Inflammatory macrophage (primary cell): ENCODE measurements at places on chromosomes 2 and 18.
A peak's percentile ranks its signal among the peaks of the same experiment; 100 is the strongest.

DNA sequence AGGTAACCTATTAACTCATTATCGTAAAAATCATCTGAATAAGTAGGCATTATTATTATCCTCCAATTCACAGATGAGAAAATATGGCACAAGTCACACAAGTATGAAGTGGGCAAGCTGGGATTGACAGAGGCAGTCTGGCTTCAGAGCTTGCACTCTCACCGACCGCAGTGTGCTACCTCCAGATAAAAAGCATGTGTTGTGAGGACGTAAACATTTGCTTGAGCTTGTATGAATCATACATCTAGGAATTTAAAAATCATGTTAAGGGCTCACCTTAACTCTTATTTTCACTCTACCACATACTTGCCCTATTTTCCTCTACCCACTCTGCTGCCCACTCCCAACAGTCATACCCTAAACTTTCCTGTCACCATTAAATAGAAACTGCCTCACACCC is 65.3 kb upstream of the AMMECR1L start:
- no peak for DNase-seq

GRCh38 chr2:19529677-19530076 is 171.3 kb upstream of the OSR1 start:
- DNase-seq = no peak

DNA sequence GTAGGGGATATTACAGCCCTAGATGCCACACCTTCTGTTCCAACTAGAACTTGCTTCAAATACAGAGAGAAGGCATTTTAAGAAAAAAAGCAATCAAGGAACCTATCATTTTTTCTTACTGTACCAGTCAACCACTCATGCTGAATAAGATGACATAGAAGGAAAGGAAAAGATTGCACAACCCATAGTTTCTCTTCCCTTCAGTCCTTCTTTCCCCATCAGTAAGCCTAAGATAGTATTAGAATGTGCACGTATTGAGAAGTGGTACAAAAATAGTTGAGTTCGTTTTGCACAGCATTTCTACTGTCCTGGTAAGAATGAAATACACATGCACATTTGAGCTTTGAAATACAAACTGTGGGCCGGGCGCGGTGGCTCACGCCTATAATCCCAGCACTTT is 27.0 kb upstream of the HK2 start:
- DNase-seq = peak; percentile 68

DNA sequence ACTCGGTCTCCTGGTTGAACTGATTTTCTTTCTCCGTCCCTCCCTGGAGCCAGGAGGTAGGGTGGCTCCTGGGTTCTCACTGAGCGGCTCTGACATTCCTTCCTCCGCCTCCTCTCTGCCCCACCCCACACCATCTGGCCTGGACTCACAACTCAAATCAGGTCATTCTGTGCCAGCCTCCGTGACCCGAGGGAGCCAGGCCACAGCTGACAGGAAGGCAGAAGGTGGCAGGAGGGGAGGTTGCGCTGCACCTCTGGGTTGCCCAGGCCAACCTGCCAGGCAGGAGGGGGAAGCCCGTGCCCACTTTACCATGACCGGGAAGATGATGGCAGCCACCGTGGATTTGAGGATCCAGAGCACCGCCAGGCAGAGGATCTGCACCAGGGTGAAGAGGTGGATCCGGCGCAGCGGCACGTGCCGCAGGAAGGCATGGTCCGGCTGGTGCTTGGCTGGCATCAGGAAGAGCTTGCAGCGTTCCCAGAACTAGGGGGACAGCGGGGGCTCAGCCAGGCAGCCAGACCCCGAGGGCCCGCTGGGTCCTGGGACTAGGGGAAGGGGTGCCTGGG is 28.3 kb downstream of the MTHFD2 start:
- DNase-seq = no peak

DNA sequence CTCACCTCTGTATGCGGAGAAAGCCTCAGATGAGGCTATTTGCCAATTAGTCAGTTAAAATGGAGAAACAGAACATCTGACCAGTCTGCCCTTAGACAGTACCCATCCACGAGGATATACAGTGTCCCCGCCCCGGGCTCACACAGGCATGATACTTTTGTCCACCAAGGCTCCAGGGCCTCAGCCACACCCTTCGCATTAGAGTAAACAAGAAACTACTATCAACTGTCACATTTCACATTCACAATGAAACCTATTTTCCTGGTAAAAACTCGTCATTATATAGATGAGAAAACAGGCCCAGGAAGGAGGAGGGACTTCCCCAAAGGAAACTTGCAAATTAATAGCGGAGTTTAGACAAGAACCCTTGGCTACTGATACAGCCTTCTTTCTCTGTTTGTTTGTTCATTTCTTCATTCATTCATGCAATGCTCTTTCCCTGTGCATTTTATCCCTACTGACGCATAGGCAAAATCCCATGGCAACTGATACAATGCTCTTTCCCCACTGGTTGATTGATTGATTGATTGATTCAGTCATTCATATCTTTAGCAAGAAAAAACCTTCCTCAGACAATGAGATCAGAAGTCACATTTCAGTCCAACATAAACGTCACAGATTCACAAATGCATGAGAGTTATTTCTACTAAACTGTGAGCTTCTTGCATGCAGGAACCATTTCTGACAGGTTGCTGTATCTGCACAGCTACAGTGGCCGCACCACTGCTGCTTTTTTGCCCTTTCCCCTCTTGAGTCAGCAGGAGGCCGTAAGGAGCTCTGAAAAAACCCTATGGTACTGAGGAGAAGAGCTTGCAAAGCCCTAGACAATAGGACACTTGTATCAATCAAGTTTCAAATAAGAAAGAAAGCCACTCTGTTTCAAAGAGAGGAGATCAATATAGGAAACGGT is 777.1 kb downstream of the RNF144A start:
- DNase-seq = no peak

DNA sequence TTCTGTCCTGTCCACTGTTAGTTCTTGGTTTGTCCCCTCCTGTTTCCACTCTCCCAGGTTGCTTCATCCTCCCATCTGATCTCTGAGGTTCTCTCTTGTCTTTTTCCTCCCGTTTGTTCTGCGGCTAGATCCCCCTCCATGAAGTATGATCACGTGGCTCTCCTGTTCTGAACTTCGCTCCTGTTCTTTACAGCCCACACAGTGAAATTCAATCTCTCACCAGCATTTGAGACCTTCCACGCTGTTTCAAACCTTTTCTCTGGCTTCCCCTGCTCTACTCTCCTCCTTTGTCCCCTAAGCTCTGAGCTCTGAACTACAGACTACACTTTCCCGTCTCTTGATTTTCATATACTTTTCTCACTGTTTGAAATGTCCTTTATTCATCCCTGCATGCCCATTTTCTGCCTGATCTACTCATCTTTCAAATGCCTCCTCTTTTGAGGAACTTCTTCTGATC is 83.5 kb downstream of the OSBPL6 start:
- DNase-seq = no peak

DNA sequence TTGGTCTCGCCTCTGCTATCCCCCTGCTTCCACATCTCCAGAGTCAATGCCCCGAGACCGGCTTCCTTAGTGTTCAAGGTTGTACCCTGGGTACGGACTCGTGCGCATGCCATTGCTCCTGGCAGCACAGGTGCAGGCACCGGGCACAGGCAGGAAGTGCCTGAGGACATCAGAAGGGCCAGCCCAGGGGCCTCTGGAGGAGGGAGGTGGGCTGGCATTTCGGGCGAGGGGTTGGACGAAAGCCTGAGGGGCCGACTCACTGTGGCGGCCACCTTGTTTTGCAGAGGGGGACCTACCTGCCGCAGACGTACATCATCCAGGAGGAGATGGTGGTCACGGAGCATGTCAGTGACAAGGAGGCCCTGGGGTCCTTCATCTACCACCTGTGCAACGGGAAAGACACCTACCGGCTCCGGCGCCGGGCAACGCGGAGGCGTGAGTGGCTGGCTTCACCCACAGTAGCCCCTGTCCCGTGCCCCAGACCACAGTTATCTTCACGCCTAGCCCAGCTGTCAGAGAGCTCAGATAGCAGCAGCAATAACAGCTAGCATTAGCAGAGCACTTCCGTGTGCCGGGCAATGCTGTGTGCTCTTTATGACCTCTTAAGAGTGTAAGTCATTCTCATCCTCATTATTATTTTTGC is 12.5 kb downstream of the ITM2C start:
- no peak for DNase-seq

- no peak for DNase-seq
Measured at GRCh38 chr2:161010503-161011015, 149.7 kb upstream of the TANK start.

- no peak for DNase-seq
Measured at GRCh38 chr2:178865999-178866398, 58.8 kb upstream of the TTN start.
